ENCODE measurements at places on chromosomes 6 and 20.

DNA sequence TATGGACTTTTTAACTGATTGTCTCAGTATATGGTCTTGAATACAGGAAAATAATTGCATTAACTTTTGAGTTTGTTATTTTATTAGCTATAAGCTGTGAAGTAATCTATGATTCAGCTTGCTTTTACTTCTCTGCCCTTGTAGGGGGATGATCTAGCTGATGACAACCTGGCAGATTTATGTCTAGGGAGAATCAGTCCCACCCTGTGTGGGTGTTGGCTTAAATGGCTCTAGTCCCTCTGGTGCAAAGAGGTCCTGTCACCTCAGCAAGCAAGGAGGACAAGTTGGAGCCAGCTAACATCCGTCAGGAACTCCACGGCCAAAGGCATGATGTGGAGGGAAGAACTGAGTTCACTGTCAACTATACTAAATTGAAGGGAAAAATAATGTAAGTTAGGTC, 495.3 kb downstream of the BMP2 start:
- no peak for DNase-seq

DNA sequence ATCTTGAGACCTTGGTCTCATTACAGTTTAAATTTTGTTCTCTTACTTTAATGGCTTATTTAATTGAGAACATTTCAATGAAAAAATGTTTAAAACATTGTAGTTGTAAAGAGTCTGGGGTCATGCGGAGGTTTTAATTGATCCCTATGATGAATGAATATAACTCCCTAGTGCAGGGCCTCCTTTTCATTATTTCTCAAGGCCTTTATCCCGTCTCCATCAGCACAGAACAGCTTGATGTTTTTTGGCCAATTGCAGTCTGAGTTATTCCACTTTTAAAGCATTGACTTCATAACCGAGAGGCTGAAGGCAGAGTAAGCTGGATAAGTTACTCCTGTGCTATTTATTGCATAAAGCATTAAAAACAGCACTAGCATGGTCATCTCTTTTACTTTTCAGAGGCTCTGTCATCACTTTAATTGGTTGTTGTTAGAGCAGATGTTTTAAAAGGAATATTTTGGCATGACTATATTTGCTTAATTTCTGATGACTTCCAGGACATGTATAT, 83.4 kb downstream of the DTD1 start:
- DNase-seq = no peak

- no peak for DNase-seq
These were observed 1.1 kb upstream of the HLA-C start for GRCh38 chr6:31272836-31273626.

GRCh38 chr6:101550451-101550850, 156.9 kb downstream of the GRIK2 start:
- no peak for DNase-seq

DNA sequence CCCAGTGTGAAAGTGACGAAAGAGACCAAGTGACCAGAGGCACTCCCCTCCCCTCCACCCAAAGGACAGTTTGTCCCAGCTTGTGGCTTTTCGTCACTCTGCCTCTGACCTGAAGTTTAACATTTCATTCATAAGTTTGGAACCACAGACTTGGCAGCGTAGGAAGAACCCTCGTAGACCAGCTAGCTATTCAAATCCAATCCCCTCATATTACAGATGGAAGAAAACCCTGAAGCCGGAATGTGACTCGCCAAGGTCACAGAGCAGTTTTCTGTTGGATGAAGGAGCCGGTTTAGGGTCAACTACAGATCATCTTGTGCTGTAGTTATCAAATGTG, 3.9 kb upstream of the SYS1 start:
- DNase-seq = peak; percentile 90

DNA sequence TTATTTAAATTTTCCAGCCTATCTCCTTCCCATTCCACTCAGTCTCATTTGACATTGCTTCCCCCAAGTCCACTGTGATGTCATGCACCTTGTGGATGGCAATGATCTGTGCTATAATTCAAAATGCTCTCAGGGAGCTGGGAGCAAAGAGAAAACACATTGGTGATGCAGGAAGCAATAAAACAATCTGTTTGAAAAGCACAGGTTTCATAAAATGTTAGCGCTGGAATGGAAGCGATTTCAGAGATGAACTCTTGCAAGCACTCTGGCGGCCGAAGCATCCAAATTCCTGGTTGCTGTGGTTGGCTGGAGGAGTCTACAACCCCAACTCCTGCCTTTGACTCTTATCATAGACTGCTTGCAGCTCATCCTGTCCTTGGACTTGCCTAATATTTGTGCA, 167.0 kb downstream of the GMPR start:
- DNase-seq = peak; percentile 90

DNA sequence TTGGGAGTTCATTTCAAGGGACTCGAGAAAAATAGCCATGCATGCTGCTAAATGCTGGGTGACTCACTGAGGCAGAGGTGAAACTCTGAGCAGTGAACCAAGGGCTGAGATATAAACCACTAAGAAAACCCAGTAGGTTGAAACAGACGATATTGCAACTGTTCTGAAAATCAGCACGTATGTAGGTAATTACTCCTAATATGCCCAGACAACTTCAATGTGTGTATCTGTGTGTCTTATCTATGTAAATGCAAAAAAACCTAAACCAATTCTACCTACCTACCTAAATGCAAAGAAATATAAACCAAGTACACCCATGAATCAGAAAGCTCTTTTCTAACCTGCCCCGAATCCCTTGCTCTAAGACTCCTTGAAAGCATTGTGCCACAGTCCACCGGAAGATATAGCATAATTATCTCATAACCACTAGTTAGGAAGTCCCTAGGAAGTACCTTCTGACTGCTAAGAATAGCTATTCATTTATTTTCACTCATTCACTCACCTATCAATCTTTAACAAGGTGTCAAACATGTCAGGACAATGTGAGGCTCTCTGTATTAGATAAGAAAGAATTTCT, 458.7 kb upstream of the RUNX2 start:
- DNase-seq = no peak

DNA sequence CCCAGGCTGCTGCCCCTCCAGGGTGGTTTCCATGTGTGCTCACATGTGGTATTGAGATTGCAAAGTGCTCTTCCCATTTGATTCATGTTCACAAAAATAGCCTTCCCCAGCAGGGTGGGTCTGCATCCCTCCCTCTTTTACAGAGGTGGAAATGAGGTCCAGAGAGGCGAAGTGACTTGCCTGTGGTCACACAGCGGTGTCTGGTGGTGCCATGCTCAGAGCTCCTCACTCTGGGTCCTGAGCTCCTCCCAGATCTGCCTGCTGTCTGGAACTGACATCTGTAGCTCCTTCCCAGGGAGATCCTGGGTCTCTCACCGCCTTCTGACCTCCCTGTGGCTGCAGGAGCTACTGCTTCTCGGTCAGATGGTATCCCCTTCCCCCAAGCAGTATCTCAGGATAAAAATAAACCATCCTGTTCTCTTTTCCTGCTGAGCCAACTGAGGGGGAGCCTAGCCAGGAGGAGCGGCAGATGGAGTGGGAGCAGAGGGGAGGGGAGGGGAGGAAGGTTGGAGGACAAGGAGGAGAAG, 11.9 kb downstream of the CD40 start:
- DNase-seq = no peak

- no peak for DNase-seq
These were observed 126.6 kb upstream of the SPACA1 start for GRCh38 chr6:87921034-87921433.

DNA sequence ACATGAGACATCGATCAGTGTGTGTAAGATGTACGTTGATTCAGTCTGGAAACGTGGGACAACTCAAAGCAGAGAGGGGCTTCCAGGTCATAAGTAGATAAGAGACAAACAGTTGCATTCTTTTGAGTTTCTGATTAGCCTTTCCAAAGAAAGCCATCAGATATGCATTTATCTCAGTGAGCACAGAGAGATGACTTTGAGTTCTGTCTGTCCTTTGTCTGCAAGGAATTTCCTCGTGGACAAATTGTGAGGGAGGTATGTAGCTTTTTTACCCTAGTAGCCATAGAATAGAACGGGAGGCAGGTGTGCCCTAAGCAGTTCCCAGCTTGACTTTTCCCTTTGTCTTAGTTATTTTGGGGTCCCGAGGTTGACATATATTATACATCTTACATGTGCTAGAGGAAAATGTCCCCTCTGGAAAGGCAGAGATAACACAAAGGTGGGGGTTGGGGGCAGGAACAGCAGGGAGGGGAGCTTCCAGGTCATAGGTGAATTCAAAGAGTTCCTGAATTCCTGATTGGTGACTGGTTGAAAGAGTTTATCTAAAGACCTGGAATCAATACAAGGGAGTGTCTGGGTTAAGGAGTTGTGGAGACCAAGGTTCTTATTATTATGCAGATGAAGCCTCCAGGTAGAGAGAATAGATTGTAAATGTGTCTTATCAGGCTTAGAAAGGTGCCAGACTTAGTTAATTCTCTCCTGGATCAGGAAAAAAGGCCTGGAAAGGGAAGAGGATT, 237.0 kb downstream of the NFATC2 start:
- DNase-seq = no peak

- no peak for DNase-seq
These were observed 83.8 kb upstream of the FAM184A start for GRCh38 chr6:119162134-119162775.

DNA sequence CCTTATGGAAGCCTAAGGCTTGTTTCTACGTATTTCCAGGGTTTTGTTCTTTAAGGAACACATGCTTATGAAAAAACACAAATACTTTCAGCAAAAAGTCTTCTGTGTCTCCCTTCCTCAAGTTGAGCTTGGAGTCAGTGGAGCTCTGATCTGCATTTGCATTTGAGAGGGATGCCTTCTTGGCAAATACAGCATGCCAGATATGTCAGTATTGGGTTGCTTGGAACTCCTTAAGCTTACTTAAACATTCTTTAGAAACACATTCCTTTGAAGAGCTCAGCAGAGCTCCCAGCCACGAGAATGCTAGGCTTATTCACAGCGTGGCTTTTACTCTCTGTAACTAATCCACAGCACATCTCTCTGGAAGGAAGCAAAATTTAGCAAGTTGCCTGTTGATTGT, 68.3 kb downstream of the ANKRD6 start:
- DNase-seq = no peak

DNA sequence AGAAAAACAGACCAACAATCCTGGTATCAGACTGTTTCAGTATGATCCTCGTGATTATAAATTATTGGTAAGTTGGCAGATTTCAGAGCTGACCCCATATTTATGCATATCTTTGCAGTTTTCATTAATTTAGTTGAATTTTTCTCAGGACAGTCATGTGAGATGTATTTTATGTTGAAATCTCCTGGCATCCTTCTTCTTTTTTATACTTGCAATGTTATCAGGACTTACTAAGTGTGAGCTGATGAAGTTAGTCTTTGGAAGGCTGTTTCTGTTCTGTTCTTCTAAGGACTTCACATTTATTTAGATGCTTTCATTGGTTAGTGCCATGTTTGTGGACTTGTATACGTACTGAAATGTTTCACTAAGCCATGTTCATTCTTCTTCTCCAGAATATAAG, 17.2 kb downstream of the SMPDL3A start:
- peak; percentile 54 for DNase-seq

DNA sequence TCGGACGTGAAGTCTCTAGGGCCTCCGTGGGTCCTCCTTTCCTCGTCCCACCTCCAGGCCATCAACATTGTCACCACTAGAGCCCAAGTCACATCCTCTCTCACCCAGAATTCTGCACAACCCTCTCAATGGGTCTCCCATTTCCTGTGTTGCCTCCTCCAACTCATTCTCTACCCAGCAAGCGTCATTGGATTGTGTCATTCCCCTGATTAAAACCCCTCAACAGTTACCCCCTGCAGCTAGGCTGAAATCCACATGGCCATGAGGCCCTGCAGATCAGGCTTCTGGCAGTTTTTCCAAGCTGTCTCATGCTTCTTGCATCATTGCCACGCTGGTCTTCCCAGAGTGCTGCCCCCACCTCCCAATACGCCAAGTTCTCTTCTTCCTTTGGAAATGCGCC, 12.9 kb upstream of the FAM210B start:
- no peak for DNase-seq

- no peak for DNase-seq
These were observed 101.5 kb upstream of the DUSP22 start for GRCh38 chr6:190596-191395.

DNA sequence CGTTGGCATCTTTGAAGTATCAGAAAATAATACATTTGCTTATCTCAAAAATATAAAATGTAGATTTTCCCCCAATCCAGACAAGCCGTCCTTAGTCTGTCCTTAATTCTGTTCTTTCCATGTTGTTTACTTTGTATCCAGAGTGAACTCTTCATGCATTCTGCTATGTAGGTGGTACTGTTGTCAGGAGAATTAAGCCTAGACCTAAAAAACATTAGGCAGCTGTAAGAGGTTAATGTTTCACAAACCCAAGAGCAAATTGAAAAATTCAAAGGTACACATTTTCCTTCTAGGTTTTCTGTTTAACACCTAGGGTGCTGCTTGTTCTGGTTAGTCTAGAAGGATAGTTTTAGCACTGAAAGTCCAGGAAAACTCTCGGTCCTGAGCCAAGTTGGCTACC, 426.4 kb downstream of the QKI start:
- DNase-seq = no peak

DNA sequence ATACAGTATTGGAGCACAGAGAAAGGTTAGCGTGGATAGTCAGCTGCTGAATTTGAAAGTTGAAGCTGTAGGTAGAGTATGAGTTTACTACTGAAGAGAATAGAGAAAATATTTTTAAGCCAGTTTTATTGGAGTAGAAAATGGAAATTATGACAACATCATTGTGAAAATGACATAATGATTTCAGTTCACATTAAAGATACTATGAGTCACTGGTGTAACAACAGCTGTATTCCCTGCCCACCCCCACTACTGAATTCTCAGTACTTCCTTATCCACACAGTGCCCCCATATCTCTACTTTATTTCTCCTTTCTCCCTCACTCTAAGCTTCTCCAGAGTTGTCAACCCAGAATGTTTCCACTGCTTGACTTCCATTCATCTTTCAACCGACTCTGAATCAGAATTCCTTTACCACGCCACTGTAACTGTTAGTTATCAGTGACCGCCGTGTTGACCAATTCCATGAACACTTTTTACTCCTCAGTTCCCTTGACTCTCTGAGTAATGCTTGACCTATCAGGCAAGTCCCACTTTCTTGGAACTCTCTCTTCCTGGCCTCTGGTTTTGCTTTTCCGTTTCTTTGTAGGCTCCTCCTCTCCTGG, 139.6 kb downstream of the AIG1 start:
- no peak for DNase-seq

GRCh38 chr6:149153100-149153499, 164.4 kb upstream of the TAB2 start:
- DNase-seq = no peak

- DNase-seq = no peak
These were observed 77.0 kb downstream of the JPH2 start for GRCh38 chr20:44109951-44110361.

DNA sequence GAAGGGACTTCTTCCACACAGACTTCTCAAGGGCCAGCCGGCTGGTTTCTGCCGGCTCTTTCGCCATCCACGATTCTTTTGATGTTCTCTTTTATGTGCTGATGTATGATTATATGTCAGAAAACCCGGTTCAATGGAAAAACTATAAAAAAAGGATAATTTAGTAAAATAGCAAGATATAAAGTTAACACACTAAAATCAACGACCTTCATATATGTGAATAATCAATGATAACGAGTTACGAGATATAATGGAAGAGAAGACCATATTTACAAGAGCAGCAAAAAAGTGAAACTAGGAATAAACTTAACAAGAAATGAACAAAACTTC, 540 bp upstream of the ZSCAN12 start:
- no peak for DNase-seq
